NCI-H1417 treated with DMSO at 0.1 percent for 48 hours (cell line): ENCODE measurements at places on chromosomes 6 and 20.

DNA sequence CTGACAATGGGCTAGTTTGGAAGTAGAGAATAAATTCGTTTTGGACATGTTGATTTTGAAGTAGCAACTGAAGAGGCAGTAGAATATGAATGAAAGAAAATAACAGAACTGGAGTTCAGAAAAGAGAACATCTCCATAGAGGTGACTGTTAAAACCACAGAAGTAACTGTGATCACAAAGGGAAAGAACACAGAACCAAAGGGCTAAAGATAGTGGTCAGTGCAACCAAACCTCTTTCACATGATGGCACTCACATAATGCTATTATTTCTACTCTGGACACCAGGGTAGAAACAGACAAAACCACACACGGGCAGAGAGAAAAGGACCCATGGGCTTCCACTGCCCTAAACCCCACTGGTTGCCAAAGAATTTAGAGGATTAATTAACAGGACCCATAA lies 58.5 kb downstream of the CDK19 start:
- no peak for DNase-seq

GRCh38 chr6:7991536-7991935 lies 72.7 kb downstream of the BLOC1S5 start:
- no peak for DNase-seq

DNA sequence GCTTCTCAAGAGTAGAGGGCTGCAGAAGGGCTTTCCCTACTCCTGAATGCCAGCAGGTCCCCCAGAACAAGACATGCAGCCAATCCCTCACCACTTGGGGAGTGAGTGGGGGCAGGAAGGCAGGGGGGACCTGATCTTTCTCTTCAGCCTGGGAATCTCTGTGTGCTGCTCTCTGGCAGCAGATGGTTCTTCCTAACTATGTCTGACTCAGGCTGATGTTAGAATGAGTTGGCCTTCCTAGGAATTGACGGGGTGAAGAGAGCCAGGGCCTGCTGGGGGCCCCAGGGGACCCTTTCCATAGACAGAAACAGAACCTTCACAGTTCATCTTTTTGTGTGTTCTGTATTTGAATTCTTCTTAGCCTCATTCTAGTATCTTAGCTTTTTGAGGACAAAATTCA lies 29.0 kb upstream of the TCP11 start:
- no peak for DNase-seq

DNA sequence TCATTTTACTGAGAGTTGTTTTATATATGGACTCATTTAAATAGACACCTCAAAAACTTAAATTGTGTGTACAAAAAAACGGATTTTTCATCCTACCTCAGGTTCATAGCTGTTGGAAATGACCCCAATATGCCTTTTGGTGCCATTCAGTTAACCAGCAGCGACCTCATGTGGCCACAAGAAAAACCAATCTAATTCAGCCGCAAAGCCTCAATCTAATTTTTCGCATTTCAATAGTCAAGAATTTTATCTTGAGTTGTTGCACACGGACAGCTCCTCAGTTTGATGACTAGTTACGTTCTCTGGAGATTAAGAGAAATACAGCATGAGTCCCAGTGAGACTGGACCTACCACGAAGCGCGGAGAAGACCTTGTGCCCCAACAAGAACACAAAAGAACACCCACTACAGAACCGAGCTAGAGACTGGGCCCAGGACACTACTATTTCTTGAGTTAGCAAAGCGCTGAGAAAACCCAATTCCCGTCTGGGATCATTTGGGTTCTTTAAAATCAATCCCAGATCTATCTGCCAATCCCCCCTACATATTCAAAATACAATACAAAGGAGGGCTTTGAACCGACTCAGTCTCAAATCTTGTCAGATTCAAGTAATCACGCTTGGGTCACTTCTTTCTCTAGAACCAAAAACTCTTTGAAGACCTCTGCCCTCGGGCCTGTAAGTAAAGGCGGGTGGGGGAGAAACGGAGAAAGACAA lies 1.1 kb downstream of the TCP11 start:
- DNase-seq: peak; percentile 36

- DNase-seq: no peak
These were observed 73.0 kb upstream of the PBOV1 start for GRCh38 chr6:138291036-138291848.

DNA sequence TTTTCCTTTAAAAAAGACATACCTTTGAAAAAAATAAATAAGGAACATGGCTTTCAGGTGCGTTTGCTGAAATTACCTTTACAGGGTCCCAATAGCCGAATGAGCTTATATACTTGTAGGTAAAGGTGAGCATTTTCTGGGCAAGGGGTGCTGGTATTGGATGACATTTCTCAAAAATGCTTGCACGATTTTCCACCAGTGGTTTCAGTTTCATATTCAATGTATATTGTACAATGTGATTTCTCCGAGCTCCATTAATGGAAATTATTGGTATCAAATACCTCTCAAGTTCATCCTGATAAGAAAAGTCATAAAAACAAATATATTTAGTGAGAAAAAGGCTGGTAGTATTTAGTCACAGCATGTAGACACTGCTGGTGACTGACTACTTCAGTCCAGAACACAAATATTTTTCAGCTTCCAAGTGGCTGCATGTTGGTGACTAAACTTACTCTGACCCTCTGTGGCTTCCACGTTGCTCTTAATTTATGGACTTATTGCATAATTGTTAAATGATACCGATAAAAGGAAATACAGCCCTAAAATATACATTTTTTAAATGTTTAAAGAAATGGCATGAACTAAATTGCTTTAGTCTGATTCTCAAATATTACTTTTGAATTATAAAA lies 32.9 kb upstream of the ZBTB24 start:
- no peak for DNase-seq

DNA sequence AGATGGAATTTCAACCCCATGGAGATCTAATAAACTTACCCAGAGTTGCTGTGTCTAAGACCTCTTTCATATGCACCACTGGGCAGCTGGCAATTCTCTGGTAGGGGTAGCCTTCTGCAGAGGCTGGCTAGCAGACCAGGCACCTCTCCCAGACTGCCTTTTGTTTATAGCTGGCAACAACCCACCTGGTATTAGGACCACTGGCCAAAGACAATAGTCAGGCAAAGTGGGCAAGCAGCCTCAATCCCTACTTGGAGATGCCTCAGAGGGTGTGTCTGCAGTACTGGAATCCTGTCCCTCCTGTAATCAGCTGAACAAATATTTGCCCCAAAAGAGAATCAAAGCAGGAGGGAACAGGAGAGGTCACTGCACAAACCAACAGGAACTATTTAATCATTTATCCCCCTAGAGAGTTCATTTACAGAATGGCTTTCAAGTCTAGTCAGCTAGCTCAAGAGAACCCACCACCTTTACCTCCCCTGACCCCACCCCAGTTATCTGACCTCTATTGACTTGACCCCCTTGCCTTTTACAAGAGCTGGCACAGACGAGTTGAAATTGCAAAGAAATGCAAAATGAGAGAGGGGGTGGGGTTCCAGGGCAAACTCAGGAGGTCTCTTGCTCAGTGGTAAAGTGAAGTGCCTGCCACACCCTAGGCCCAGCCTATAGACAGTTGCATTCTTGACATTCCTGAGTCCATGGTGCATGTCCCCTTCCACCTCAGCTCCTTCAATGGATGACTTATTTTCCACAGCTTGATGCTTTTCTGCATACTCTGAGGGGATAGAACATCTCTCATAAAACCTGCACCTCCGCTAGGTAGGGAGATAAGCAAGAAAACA lies 2.8 kb downstream of the BCL2L1 start:
- no peak for DNase-seq

- DNase-seq: no peak
These were observed 51.3 kb downstream of the HDDC2 start for GRCh38 chr6:125250511-125250910.

- no peak for DNase-seq
These were observed 545.4 kb upstream of the JAG1 start for GRCh38 chr20:11219192-11219591.

- DNase-seq: no peak
These were observed 668.6 kb downstream of the UTRN start for GRCh38 chr6:144953552-144954240.

GRCh38 chr6:3398165-3398562 lies 58.7 kb downstream of the SLC22A23 start:
- no peak for DNase-seq

DNA sequence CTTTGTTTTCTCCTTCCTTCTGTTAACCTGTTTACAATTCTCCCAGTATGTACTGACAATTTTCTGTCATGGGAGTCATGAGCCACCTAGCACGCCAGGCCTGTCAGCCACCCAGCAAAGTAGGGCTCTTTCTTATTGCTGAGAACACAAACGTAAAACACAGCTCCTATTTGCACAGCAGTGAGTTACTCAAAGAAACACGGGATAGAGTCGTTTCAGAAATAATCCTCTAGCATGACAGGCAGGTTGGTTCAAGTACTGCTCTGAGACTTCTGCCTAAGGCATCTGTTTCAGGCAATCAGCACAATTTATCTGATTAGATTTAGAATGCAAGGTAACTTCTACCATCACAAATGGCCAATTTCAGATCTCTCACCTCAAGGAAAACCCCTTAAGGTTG lies 88.8 kb downstream of the CD24 start:
- no peak for DNase-seq
